Urinary bladder (tissue), 4 donors: ENCODE measurements at places on chromosomes 2 and 18. TPM values are rescaled to one million over a fixed set of nuclear protein-coding genes. Genes with fewer than 3 reads are reported as not detected.

SF3B6 gene
- polyA plus RNA-seq: 121 TPM

CRACDL gene
- polyA plus RNA-seq: 6.2 TPM

MAPK4 gene
- 13.8 TPM for polyA plus RNA-seq

CD8B2 gene
- 1.8 TPM for polyA plus RNA-seq

FBXO15 gene
- 0.38 TPM for polyA plus RNA-seq

CFAP65 gene
- polyA plus RNA-seq: not detected

- no peak for DNase-seq
Observed at GRCh38 chr2:28695245-28695647, 56.4 kb upstream of the PPP1CB start.

GRCh38 chr2:12083081-12083581, 336.7 kb downstream of the LPIN1 start:
- no peak for DNase-seq

DNA sequence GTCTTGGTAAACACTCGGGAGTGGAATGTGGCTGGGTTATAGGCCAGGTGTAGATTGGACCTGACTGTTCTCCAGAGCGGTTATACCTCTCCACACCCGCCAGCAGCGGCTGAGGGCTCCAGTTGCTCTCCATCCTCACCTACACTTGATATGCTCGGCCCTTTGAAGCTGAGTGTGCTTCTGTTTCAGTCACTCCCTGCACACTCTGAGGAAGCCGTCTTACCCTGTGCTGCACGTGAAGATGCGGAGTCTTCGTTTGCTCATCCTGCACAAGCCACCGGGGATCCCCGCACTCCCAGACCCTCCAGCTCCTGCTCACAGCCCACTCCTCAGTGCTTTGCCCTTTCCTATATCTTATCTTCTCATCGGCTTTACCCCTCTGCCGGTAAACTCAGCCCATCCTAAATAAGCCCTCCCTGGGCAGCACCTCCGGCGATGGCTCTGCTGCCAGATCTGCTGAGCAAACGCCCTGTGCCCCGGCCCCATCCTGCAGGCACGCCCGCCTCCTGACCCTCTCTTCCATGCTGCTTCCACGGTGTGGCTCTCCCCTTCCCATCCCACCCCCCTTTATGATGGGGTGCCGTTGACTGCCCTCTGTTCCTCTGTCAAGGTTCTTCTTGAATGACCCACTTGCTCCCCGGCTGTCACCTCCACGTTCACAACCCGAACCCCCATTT, 47.3 kb upstream of the ODC1 start:
- no peak for DNase-seq

DNA sequence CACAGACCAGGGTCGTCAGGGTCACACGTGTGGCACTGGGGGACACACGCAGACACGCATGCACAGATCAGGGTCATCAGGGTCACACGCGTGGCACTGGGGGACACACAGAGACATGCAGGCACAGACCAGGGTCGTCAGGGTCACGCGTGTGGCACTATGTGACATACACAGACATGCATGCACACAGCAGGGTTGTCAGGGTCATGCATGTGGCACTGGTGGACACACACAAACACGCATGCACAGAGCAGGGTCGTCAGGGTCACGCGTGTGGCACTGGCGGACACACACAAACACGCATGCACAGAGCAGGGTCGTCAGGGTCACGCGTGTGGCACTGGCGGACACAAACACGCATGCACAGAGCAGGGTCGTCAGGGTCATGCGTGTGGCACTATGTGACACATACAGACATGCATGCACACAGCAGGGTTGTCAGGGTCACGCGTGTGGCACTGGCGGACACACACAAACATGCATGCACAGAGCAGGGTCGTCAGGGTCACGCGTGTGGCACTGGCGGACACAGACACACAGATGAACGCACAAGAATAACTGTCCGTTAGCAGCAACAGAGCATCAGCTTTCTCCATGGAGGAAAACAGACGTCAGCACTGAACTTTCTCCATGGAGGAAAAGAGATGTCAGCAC, 34.9 kb downstream of the HDAC4 start:
- no peak for DNase-seq

- DNase-seq: no peak
Observed at GRCh38 chr2:159094173-159094737, 125.8 kb downstream of the TANC1 start.

DNA sequence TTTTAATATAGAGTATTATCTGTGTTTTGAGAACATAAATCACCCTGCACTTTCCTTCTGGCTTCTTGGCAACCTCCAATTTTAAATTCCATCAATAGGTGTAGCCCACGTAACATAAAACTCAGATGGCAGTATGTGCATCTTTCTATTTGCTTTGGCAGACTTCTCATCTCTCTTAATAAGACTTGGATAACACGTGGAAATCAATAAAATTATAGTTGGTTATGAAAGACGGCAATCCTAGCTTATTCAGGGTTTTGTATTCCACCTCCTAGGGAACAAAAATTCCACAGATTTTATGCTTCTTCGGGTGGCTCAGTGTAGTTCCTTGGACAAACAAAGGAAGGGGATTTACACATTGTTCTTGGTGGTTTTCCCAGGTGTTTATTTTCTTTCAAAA, 299.3 kb downstream of the RND3 start:
- no peak for DNase-seq

DNA sequence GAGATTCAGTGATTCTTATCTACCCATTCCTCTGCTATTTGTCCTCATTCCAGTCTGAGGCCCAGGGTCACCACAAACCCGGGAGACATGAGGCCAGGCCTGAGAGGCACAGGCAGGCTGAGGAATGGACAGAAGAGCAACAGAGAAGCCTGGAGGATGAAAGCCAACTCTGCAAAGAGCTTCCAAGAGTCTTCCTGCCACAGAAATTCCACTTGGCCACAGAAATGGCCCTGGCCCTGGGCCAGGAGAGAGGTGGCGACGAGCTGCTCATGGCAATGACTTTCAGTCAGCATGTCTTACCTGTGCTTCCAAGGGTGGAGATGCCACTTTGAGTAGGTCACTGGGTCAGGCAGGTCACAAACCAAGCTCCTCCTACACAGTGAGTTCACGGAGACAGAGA, 155.3 kb upstream of the PKDCC start:
- DNase-seq: no peak

- no peak for DNase-seq
Observed at GRCh38 chr2:207230261-207231105, 64.7 kb upstream of the KLF7 start.

DNA sequence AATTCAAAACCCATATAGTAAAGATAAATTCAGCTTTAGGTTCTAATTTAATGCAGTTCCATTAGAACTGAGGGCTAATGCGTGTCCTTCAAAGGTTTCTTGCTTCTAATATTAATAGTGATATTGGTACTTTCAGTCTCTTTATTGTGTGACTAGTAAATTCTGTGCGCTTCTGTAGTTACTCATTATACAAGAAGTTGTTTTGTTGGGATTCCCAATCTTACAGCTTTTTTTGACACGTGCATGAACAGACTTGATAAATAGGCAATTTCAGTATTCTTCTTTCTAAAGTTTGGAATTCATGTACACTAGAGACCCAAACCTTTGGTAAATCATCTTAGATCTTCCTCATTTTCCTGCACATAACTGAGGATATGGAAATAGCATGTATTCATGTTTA, 71.8 kb downstream of the HAUS1 start:
- no peak for DNase-seq

GRCh38 chr2:158131483-158131912, 29.8 kb downstream of the UPP2 start:
- DNase-seq: no peak

- no peak for DNase-seq
Observed at GRCh38 chr2:134217351-134217750, 36.5 kb upstream of the MGAT5 start.

DNA sequence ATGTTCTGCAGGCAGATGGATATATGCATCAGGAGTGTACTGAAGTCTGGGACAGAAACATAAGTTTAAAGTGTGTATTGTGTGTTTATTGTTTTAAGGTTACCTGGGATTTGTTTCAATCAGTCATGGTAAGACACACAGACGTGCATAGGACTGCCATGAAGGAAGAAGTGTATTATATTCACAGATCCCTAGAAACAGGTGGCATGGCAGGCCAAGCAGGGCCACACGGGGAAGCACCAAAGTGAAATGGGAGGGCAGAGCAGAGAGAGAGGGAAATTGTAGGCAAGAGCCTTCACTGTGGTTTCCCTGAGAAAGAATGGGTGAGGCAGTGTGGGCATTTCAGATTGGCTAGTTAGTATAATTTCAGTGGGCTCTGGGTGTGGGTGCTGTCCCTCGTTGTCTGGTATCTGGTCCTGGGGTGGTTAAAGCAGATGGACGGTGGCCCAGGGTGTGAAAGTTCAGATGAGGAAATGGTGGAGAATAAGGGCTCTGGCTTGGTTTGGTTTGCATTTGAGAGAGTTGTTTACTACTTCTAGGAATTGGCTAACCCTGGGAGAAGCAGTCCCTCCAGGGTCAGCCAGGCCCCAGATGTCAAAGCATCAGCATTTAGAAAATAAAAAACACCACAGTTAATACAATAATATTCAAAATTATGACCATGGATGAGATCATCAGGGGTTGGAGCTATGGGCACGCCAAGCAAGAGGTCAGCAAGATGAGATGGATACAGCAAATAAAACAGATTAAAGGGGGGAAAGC, 160.0 kb downstream of the LRRC30 start:
- DNase-seq: no peak

DNA sequence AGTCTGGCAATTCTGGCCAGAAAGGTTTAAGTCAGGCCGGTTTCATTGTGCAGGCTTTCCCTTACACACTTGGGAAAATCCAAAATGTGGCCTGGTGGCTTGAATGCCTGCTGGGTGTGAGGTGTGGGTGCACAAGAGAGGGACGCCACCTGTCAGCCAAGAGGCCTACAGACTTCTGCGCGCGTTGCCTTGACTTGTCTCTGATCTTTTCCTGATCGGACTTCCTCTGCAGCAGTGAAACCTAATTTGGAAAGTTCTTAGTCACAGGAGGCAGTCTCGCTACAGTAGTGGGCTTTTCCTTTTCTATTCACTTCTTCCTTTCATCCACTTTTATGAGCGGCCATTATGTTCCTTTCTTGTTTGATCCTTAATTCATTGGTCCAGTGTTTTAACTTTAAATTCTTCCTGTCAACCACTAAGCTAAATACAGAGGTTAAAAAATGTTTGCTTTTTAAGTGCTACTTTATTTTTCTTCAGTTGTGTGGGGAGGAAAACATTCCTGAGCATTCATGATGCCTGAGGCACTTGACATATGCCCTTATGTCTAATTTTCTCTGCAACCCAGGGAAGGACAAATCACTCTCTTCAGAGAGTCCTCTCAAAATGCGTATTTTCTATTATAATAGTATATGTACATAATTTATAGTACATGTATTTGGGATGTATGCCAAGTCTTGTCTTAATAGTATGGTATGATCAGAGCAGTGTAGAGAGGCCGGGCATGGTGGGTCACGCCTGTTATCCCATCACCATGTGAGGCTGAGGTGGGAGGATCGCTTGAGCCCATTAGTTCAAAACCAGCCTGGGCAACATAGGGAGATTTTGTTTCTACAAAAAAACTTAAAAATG, 128.9 kb downstream of the WDSUB1 start:
- DNase-seq: no peak

GRCh38 chr2:12965540-12966269, 249.0 kb downstream of the TRIB2 start:
- no peak for DNase-seq

DNA sequence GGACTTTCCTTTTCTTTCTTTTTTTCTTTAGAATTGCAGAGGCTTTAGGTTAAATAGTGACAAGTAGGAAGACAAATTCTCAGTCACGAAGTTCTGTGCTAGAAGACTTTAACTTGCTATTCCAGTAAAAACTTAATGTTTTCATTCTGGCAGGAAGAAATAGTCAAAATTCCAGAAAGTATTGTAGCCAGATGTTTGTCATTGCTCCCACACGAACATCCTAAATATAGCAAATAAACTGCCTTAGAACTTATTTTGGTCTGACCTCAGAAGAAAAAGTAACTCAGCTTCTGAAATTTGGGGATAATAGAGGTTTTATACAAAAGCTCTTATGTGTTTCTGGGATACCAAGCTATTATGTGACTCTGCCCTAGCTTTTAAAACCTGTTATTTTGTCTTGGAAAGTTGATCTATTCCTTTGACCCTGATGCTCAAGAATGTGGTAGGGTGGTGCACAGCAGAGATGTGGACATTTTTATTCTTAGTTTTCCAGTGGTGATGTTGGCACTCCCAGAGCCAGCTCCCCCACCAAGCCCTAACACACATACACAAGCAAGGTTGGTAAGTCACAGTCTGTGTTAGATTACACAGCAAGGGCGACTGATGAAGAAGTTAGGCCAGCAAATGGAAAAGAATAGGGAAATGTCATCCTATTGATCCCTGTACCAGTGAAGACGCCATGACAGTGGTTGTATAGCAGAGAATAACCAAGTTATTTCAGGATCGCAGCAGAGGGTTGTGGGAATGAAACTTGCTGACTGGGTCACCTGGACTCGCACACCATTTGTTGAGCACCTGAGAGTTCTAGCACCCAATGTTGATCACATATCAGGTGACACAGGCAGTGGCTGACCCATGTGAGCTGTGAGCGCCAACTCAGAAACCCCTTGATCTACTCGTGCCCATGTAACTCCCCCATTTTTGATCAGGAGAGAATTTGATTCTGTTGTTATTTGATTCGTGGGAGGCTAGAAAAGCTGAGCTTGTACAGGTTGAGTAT, 23.7 kb downstream of the FARP2 start:
- no peak for DNase-seq

DNA sequence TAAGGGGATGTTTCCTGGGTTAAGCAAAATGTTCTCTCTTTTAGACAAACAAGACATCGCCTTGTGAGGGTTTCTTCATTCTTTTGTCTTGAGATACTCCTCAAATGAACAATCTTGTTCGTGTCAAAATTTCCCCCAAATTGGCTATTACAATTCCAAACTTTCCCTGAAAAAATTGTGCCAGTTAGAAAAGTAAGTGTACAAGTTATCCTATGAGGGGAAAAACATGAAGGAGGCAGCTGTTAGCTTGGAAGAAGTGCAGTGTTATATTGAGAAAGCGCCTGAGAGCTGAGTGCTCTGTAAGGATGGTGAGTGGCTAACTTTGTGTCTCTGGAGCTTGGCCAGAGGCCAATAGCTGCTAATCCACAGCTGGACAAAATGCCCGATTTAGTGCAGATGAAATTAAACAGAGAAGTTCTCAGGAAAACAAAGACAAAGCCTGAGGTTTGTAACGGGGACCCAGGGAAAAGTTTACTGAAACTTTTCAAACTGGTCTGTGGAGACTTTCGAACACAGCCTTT, 14.1 kb upstream of the PLEKHH2 start:
- no peak for DNase-seq

GRCh38 chr18:59915606-59916005, 15.8 kb downstream of the PMAIP1 start:
- DNase-seq: no peak

DNA sequence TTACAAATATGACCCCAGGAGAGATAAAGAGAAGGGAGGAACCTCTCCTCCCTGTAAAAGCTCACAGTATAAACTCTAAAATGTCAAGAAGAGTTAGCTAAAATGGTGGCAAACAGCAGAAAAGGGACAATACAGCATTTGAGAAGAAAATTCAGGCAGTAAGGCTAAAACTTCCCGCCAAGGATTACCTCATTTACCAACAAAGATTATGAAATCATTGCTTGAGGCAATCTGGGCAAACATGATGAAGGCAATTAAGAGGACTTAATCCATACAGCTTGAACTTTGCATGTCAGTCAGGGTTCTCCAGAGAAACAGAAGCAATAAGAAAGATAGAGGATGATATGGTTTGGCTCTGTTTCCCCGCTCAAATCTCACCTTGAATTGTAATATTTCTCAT, 81.4 kb downstream of the CMPK2 start:
- no peak for DNase-seq
